Panc1 (cell line): ENCODE measurements at places on chromosomes 1 and 21. TPM values are rescaled to one million over a fixed set of nuclear protein-coding genes. Genes with fewer than 3 reads are reported as not detected.

DNA sequence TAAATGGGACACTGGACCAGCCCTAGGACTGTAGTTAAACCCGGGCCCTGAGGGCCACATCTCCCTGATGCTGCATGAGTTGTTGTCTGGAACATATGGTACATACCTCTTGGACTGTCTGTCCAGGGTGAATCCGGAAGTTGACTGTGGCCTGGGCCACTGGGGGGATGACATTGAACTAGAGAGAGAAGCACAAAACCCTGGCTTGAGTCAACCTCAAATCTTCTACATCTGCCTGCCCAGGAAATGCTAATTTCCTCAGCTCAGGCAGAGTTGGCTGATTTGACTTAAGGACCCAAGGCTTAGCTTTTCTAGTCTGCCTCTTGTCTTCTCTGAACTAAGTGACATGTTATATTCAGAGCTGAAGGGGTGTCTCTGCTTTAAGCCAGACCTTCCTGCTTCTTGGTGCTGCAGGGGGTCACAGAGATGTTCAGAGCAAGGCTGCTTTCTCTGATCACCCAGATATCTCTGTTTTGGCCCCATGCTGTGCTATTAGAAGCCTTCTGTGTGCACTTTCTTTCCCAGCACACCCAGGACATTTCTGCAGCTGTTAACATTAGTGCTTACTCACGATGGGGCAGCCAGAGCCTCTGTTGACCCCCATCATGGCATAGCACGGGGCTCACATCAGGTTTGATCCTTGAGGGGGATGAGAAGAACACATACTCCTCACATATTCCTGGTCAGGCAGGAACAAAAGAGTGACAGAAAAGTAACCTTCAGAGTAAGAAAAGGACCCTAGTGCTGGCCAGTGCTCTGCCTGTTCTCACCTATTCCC lies 9.6 kb downstream of the PM20D1 start:
- DNase-seq, result no peak
- H3K27me3 ChIP-seq, result peaks cover 4% of the 10 kb centered on the region; the same call in 1 of the 2 replicates
- H3K36me3 ChIP-seq, result no peaks in the 10 kb centered on the region
- no peaks in the 10 kb centered on the region for H3K4me1 ChIP-seq
- H3K4me3 ChIP-seq, result no peak overlapping the region

DNA sequence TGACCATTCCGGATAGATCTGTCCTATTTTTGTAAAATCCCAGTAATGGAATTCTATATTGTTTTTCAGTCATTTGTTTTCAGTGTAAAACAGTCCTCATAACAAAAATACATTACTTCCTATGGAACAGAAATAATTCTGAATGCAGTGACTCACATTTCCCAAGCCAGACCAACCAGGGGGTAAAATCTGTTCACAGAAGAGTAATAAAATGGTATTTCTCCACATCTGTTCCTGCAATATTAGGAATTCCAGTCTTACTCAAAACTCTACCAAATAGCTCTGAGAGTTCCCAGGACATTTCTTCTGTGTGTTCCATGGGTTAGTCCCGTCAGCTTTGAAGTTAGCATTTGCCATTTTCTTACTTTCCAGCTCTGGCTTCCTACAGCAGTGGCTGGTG lies 2.6 kb upstream of the DDR2 start:
- H3K4me3 ChIP-seq, result no peak overlapping the region
- H3K27ac ChIP-seq, result no peak overlapping the region
- H3K36me3 ChIP-seq, result no peaks in the 10 kb centered on the region
- no peak for DNase-seq
- 0 out of 2 replicates have a peak, but pooled peaks cover 3% of the 10 kb centered on the region for H3K4me1 ChIP-seq
- H3K27me3 ChIP-seq, result no peaks in the 10 kb centered on the region

The C1orf141 gene
- total RNA-seq, result not detected

GRCh38 chr1:113681596-113682337 lies 77.5 kb downstream of the PHTF1 start:
- no peaks in the 10 kb centered on the region for H3K27me3 ChIP-seq
- DNase-seq, result no peak
- H3K4me1 ChIP-seq, result no peaks in the 10 kb centered on the region
- no peak overlapping the region for H3K4me3 ChIP-seq
- H3K36me3 ChIP-seq, result no peaks in the 10 kb centered on the region; the same call in 1 of the 2 replicates
- no peak overlapping the region for H3K27ac ChIP-seq

DNA sequence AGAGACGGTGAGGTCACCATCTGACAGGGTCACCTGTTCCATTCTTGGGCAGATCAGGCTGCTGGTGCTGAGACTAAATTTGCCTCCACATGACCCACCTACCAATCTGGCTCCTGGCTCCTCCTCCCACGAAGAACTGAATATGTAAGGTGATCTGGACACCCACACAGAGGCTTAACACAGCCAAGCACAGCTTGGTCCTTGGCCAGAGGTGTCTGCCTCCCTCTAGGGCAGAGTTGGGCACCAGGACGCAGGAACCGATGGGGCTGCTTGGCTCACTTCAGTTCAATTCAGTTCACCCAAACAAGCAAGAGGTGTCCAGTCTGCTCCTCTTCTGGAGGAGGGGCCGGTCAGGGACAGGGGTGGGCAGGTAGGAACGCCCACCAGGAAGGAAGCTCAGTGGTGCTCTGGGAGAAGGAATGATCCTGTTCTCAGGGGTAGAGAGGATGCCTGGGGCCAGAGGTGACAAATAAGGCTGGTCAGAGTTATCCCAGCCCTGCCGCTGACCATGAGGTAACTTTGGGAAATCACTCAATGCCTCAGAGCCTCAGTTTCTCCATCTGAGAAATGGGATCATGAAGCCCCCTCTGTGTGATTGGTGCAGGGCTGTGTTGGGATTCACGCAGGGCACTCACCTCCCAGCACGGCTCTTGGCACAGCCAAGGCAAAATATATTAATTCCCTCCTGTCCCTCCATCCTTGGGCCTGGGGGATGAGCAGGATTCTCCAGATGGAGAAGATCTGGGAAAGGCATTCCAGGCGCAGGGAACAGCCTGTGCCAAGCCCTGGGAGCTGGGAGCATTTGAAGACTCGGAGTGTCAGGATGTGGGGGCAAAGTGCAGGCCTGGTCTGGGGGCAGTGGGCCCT lies 284.5 kb downstream of the PTPRU start:
- no peaks in the 10 kb centered on the region; the same call in 1 of the 2 replicates for H3K4me1 ChIP-seq
- no peaks in the 10 kb centered on the region for H3K36me3 ChIP-seq
- DNase-seq, result no peak
- H3K27me3 ChIP-seq, result 0 out of 2 replicates have a peak, but pooled peaks cover 2% of the 10 kb centered on the region
- no peak overlapping the region for H3K27ac ChIP-seq

DNA sequence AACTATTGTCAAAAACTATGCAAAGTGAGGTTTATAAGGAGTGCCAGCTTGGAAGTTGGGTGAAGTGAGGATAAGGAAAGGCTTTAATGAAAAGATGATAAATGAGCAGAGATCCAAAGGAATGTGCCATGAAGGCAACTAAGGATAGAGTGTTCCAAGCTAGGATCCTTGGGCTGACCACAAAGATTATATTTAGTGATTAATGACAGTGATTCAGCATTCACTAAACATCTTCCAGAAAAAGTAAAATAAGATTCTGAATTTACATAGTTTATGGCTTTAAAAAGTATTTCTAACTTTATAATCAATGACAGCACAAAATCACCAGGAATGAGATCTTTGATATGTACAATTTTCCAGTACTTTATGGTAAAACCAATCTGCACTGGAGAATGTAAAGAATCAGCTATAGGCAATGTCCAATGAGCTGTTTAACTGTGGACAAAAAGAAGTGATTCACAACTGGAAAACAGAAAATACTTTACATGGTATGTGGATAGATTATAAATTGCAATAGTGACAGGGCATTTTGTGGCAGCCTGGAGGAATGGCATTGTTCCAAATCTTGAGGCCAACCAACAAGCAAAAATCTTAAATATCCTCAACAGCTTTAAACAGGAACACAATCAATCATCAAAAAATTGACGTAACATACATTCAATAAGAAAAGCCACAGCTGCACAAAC lies 91.2 kb upstream of the KCTD3 start:
- no peaks in the 10 kb centered on the region for H3K27me3 ChIP-seq
- H3K27ac ChIP-seq, result no peak overlapping the region
- no peaks in the 10 kb centered on the region for H3K4me1 ChIP-seq

DNA sequence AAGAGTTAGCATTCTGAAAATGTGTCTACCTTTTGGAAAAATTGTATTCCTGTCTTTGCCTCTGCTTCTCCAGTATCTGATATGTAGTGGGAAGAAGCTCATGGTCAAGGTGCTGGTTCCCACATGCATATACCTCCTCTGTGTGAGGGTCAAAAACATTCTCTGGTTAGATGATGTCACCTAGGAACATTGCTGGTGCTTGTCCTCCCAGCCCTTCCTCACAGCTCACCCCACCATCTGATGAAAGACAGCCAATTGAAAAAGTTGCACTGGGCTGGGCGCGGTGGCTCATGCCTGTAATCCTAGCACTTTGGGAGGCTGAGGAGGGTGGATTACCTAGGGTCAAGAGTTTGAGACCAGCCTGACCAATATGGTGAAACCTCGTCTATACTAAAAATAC lies 154.4 kb downstream of the NR5A2 start:
- H3K27ac ChIP-seq, result no peak overlapping the region
- H3K36me3 ChIP-seq, result no peaks in the 10 kb centered on the region
- no peak overlapping the region for H3K4me3 ChIP-seq
- no peaks in the 10 kb centered on the region for H3K4me1 ChIP-seq

The OR2T11 gene
- total RNA-seq, result not detected

DNA sequence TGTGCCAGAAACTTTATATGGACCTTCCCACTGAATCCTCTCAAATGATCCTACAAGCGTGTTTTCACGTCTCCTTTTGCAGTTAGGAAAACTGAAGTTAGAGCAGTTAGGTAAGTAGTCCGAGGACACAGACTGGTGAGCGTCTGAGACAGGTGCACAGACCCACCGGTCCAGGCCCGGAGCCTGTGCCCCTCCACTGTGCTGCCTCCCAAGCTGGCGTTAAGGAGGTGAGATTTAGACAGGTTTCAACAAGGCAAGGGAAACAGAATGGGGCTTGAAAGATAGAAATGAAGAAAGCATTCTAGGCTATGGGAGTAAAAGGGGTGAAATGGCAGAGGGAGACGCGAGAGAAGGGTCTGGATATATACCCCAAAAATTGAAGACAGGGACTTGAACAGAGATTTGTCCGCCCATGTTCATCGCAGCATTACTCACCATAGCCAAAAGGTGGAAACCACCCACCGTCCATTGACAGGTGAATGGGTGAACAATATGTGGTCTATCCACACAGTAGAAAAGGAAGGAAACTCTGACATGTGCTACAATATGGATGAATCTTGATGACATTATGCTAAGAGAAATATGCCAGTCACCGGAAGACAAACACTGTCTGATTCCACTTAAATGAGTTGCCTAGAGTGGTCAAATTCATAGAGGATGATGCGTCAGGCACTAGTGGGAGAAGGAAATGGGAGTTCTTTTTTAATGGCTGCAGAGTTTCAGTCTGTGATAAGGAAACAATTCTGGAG lies 15.7 kb upstream of the PKP1 start:
- H3K27me3 ChIP-seq, result peaks cover 4% of the 10 kb centered on the region; the same call in 1 of the 2 replicates
- no peak overlapping the region for H3K4me3 ChIP-seq
- no peaks in the 10 kb centered on the region for H3K4me1 ChIP-seq
- H3K27ac ChIP-seq, result no peak overlapping the region
- no peaks in the 10 kb centered on the region for H3K36me3 ChIP-seq

DNA sequence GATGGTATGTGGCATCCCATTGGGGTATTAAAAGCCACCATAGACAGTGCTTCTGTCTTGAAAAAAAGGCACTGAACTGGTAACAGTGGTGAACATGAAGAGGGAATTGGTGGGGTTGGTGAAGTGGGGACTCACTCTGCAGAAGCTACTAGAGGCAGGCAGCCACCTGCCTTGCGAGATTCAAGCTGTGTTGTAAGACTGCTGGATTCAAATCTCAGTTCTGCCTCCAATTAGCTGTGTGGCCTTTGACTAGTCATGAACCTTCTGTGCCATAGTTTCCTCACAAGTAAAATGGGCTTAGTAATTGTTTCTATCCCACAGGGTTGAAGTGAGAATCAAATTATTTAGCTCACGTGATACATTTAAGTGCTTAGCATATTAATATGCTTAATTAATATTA lies 16.6 kb upstream of the ELOA start:
- H3K27me3 ChIP-seq, result no peaks in the 10 kb centered on the region
- no peak for DNase-seq
- no peak overlapping the region for H3K27ac ChIP-seq
- peaks cover 5% of the 10 kb centered on the region; the same call in 1 of the 2 replicates for H3K4me1 ChIP-seq
- no peaks in the 10 kb centered on the region for H3K36me3 ChIP-seq

The FMO5 gene
- total RNA-seq, result 0.57 TPM

The GBP6 gene
- not detected for total RNA-seq

GRCh38 chr1:35850051-35850450 lies 33.0 kb upstream of the AGO1 start:
- no peaks in the 10 kb centered on the region for H3K4me1 ChIP-seq
- H3K4me3 ChIP-seq, result no peak overlapping the region
- no peaks in the 10 kb centered on the region for H3K27me3 ChIP-seq
- H3K27ac ChIP-seq, result no peak overlapping the region

DNA sequence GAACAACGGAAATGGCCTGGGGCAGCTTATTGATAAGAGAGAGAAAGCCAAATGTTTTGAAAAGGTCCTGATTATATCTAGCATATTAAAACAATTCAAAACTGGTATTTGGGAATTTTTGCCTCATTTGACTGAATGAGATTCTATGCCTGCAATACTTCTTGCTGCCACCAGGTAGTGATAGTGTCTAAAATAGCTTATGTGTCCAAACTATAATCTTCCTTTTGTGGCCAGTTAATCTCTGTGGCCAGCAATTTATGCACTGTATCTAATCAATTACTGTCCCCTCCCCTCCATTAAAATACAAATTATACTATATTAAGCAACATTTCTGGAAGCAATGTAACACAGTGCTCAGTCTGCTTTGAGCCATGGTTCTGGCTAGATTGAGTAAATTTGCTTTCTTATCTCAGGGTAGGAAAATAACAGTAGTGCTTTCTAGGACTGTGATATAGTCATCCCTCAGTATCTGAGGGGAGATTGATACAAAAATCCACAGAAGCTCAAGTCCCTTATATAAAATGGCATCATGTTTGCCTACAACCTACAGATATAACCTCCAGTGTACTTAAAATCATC lies 91.8 kb downstream of the FOXD2 start:
- H3K36me3 ChIP-seq, result no peaks in the 10 kb centered on the region
- no peak overlapping the region for H3K27ac ChIP-seq
- H3K4me1 ChIP-seq, result no peaks in the 10 kb centered on the region
- H3K27me3 ChIP-seq, result 0 out of 2 replicates have a peak, but pooled peaks cover 2% of the 10 kb centered on the region

DNA sequence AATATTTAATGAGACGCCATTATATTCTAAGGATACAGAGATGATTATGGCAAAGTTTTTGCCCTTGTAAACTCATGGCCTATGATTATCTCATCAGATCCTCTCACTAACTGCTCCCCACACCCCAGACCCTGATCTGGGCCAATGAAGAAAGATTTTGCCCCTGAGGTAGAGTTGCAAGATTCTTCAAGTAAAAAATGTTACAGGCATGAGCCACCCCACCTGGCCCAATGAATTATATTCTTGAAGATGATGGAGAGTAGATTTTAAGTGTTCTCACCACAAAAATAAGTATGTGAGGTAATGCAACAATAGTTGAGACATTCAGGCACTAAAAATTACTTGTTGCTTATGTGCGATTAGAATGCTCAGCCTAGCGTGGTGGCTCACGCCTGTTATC lies 1.8 kb upstream of the CNR2 start:
- no peaks in the 10 kb centered on the region for H3K36me3 ChIP-seq
- H3K27me3 ChIP-seq, result no peaks in the 10 kb centered on the region
- H3K4me1 ChIP-seq, result no peaks in the 10 kb centered on the region
- H3K4me3 ChIP-seq, result no peak overlapping the region
- no peak overlapping the region for H3K27ac ChIP-seq
- no peak for DNase-seq

The ITLN1 gene
- not detected for total RNA-seq
